ENCODE measurements at places on chromosomes 3 and 15.

DNA sequence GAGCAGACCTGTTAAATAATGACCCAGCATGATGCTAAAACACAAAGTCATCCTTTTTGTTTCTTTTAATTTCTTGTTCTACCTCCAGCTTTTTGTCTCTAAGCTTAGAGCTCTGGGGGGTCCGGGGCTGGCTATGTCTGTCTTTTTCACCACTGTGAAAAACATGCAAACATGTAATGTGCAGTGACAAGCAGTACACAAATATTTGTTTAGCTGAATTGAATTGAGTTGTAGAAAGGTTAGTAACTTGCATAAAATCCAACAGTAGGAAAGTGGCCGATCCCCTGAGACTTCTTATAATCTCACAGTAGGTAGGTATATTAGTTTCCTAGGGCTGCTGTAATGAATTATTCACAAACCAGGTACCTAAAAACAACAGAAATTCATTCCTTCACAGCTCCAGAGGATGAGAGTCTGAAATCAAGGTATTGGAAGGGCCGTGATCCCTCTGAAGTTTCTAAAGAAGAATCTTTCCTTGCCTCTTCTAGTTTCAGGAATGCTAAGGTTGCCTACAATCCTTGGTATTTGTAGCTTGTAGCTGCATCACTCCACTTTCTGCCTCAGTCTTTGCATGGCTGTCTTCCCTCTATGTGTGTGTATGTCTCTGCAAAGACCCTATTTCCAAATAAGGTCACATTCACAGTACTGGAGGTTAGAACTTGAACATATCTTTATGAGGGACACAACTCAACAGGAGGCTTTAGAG is 32.7 kb downstream of the ARL14 start:
- no peak for DNase-seq

DNA sequence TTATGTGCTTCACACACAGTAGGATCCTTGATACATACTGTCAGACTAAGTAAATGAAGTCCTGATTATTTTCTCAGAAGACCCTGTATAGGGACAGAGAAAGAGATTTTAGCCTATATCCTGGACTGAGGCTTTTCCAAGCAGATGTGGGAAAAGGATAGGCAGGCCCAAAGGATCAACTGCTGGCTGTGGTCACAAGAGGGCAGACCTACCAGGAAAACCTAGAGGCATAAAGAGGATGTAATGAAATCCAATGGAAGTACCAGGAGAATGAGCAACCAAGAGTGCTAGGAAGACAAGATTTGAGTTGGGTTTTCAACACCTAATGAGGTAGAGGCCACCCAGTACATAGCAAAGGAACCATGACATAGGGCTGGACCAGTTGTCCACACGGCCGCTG is 23.1 kb downstream of the DCLK3 start:
- no peak for DNase-seq

DNA sequence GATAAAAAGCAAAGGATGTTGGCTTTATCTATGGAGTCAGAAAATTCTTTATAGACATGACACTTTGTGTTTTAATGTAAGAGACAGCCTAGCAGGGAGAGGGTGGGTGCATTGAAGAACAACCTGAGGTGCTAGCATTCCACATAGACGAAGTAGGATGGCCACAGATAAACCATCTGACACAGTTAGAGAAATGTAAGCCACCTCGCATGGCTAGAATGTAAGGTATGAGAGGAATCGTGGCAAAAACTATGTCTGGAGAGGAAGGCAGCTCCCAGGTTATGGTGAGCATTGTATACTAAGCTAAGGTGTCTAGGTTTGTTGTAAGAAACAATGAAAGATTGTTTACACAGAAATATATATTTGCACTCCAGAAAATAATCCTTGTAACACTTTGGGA is 194.0 kb upstream of the SLITRK3 start:
- DNase-seq, result no peak

DNA sequence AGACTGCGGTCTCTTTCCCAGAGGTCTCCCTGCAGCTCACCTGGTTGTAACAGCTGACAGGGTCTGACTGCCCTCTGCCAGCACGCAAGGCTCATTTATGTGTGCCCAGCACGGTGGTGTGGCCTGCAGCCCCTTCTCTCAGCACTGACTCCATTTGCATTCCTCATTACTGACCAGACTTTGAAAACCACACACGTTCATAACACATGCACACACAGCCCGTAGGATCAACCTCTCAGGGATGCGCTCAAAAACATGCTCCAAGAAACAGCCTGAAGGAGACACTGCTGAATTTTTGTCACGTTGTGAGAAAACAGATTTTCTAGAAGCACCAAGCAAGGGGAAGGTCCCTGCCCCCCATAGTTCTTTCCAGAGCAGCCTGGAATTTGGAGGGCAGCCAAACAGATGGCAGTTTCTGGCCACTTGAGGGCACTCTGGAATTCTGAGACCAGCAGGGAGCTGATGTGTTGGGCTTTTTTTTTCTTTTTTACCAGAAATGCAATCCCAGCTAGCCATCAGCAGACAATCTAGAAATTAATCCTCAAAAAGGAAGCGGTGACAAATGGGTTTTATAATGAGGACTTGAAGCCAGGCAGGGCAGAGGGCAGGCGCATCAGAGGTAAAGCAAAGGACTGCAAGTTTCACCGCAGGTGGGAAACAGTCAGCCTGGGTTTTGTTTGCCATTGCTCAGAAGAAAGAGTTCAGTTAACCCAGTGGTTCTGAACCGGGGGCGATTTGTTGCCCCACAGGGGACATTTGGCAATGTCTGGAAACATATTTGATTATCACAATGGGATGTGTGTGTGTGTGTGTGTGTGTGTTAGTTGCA is 170.5 kb upstream of the PROK2 start:
- DNase-seq, result peak; percentile 15

- no peak for DNase-seq
These were observed 137.6 kb upstream of the TLE3 start for GRCh38 chr15:70235347-70235746.

DNA sequence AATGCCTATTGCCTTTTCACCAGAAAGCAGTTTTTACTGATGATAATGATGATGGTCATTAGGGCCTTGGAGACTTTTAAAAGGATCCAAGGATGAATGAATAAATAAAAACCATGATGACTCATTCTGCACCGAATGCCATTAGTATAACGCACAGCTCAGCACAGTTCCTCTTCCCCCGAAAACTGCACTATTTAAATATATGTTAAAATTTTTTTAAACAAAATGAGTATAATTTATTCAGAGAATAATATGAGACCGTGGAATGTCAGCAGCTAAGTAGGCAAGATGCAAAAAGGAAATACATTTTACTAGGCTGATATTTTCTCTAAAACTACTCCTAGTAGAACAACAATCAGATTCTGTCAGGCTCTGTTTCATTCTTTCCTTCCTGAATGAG is 83.4 kb upstream of the NANOGP8 start:
- no peak for DNase-seq

- DNase-seq, result no peak
These were observed 192.0 kb upstream of the HES1 start for GRCh38 chr3:193943851-193944517.

GRCh38 chr15:80121546-80121945 is 31.3 kb upstream of the FAH start:
- no peak for DNase-seq

DNA sequence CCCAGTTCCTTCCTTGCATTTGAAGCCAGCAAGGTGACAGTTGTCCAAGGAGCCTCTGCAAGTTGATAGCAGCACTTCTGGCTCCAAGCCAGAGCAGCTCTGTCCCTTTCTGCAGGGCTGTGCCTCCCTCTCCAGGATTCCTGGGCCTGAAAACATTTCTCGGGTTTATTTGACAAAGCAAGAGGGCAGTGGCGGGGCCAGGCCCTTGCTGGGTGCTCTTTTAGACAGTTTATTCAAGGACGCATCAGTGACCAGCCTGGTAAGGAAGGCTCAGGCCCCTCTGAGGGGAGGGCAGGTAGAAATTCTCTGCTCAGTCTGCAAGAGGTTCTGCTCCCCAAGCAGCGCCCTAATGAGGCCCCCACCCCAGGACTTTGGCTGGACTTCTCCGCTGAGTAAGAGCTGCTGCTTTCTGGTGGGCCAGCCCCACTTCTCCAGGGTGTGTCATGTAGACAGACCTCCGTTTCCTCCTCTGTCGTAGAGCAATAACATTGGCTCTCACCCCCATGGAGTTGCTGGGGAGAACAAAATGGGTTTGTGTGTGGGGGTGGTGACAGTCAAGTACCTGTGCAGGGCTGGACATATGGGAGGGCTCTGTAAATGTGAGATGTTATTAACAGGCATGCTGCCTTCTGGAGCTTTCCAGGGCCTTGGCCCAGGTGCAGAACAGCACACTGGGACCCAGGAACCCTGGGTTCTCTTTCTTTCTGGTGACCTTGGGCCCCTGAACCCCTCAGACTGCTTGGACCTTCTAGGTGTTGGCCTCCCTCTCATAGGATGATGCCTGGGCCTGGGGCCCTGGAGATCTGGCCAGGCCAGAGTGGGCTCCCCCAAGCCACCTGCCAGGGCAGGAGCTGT is 146.2 kb upstream of the TLE3 start:
- DNase-seq, result no peak

DNA sequence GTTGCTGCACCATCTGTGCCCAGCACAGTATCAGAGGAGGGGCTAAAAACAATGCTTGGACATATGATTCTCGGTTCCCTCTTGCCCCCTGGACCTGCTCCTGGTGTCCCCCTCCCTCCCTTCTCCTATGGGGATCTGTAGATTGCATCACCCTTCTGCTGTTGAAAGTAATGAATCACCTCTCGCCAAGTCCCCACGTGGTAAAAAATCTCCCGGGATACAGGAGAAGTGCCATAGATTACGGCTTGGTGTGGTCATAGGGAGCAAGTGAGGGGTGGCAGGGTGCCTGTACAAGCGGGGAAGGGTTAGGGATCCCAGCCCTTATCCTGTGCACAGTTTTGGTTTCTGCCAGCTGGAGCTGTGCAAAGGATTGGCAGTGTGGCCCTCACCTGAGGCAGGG is 37.7 kb downstream of the AMOTL2 start:
- DNase-seq, result no peak

- DNase-seq, result no peak
These were observed 8.3 kb downstream of the ANXA2 start for GRCh38 chr15:60389261-60390077.

GRCh38 chr15:54082836-54083492 is 104.7 kb downstream of the UNC13C start:
- DNase-seq, result no peak

- no peak for DNase-seq
These were observed 470.2 kb upstream of the PROK2 start for GRCh38 chr3:72255191-72255590.

DNA sequence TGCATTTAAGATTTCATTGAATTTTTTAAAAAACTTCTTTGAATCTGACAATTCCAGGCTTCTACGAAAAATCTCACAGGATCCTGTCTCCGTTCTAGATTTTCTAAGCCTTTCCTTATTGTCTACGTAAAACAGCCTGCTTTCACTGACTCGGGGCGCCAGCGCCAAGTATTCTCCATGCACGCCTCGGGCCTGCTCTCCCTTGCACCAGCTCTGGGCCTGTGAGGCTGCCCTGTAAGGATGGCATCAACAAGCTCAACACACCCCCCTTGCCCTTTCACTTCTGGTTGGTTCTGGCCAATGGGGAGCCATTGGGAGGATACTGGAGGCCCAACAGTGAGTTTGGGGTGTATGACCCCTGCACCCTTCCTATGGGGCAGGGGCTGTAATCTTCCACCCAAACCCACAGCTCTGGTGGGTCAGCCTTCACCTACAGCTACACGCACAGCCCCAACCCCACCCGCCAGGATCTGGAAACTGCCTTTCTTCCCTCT is 47.8 kb downstream of the SLC41A3 start:
- no peak for DNase-seq

GRCh38 chr3:196315821-196316220 is 2.2 kb downstream of the DYNLT2B start:
- DNase-seq, result no peak

DNA sequence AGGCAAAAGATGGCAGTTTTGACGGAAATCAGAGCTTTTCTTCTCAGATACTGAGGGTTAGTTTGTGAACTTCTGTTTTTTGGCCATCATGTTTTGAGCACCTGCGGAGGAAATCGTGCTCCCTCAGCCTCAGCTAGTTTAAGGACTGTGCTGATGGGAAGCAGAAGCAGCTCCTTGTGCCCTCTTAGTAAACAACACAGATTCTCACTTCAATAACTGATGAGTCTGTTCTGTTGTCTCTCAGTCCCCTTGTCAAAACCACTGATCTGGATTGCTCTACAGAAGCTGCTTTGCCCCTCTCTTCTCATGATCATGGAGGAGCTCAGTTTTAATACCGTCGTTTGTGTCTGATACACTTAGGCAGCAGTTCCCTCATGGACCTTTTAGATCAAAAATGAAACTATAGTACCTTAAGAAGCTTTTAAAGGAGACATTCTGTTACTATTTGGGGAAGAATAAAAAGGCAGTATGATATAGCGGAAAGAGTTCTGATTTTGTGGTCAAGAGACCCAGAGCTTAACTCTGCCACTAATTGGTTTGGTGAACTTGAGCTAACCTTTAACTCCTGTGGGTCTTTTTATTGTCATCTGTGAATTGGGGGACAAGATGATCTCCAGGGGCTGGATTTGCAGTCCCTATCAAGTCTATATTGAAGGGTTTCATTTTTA is 152.6 kb downstream of the BBX start:
- DNase-seq, result no peak

DNA sequence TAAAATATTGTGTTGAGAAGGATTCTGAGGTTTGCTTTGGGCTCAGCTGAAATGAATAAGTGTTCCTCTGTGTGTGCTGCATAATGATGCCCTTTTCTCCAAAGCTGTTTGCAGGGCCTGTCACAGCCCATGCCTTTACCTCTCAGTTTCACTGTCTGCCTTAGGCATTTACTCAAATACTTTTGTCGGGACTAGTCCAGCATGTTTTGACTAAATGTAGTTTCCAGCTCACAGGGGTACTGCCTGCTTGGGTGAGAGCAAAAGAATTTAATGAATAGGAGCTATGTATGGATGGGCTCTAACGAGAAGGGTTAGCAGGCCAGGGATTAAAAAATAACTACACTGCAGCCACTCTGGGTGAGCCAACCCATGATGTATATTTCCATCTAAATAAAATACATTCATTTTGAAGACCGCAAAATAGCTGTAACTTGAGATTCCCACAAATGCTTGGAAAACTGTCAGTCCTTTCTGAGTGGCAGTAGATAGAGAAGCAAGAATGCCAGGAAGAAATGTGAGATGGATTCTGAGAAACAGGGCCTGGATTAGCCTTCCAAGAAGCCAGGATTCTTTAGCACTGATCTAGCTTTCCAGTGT is 549.2 kb upstream of the TBL1XR1 start:
- DNase-seq, result no peak

DNA sequence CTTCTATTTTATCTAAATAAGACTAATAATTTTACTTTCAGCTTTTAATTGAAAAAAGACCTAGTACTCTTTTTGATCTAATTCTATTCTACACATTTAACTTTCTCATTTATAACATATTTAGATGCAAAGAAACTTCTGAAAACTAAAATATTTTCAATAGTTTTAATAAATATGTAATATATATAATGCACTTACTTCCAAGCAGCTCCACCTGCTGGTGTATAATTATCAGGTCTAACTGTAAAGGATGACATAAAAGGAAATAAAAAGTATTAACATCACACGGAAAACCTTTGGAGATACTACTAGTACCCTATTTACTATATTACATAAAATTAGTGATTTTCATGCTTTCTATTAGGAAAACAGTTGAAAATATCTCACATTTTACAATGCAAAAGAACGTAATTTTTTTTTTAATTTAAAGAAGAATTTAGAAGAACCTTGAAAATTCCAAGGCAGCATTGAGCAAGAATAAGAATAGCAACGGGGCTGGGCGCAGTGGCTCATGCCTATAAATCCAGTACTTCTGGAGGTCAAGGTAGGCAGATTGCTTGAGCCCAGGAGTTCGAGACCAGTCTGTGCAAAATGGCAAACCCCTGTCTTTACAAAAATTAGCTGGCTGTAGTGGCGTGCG is 10.2 kb downstream of the PLSCR5 start:
- DNase-seq, result no peak
